T-helper 2 cell treated with Interferon-gamma antibody and Interleukin-4, amounts not matched to agents 100 ng/mL and 5 ng/mL, for 36 hours (primary cell): ENCODE measurements at places on chromosomes 12 and 14. TPM values are rescaled to one million over a fixed set of nuclear protein-coding genes. Genes with fewer than 3 reads are reported as not detected.

Gene IRAK3
- 0.93 and 1.4 TPM in 2 replicates for total RNA-seq

Gene KRT85
- not detected in 2 replicates for total RNA-seq

Gene PPP1R12A
- total RNA-seq: 104 TPM in 2 replicates

Gene PPP1R36
- 0.16 and 0.25 TPM in 2 replicates for total RNA-seq

Gene OR4E2
- not detected in 2 replicates for total RNA-seq

Gene ASPG
- not detected in 2 replicates for total RNA-seq

Gene NKX2-1
- total RNA-seq: not detected in 2 replicates

Gene SLC17A8
- total RNA-seq: not detected in 2 replicates

Gene PLBD1
- not detected in 2 replicates for total RNA-seq

Gene NID2
- total RNA-seq: 0.36 and 0.82 TPM in 2 replicates

Gene CLEC1A
- not detected in 2 replicates for total RNA-seq

Gene COX8C
- not detected in 2 replicates for total RNA-seq

Gene AQP6
- not detected in 2 replicates for total RNA-seq

Gene RAD9B
- 0.36 and 0.75 TPM in 2 replicates for total RNA-seq

Gene KRT83
- total RNA-seq: not detected in 2 replicates

Gene DDX47
- total RNA-seq: 80.6 and 85.5 TPM in 2 replicates

Gene FAM181A
- total RNA-seq: not detected in 2 replicates

Gene PRH2
- total RNA-seq: not detected in 2 replicates

Gene MORN3
- total RNA-seq: 0.82 and 0.84 TPM in 2 replicates

Gene LRIG3
- total RNA-seq: 0.05 TPM in 1 of 2 replicates, not detected in the other

Gene KCNC2
- total RNA-seq: not detected in 2 replicates

Gene SP1
- total RNA-seq: 80.0 TPM in 2 replicates

Gene KRT79
- not detected in 2 replicates for total RNA-seq

Gene PITPNM2
- 12.9 and 14.6 TPM in 2 replicates for total RNA-seq
